Vagina (tissue), 2 donors: ENCODE measurements at places on chromosomes 3 and 15. TPM values are rescaled to one million over a fixed set of nuclear protein-coding genes. Genes with fewer than 3 reads are reported as not detected.

Gene RAB6B
- 3.7 TPM for total RNA-seq

Gene TEX55
- not detected for total RNA-seq

Gene EPHB1
- 2.2 TPM for total RNA-seq

Gene KLHDC8B
- 43.7 TPM for total RNA-seq

Gene ZKSCAN7
- 2.7 TPM for total RNA-seq

Gene LMCD1
- 78.3 TPM for total RNA-seq

Gene HIGD1A
- 173 TPM for total RNA-seq

Gene CPNE9
- not detected for total RNA-seq

Gene TRIM59
- 6.1 TPM for total RNA-seq

Gene GPR149
- total RNA-seq = not detected

Gene ISG20
- total RNA-seq = 15.7 TPM

Gene GOLGA8M
- total RNA-seq = 10.8 TPM

GRCh38 chr3:69499899-69500421, 114.1 kb upstream of the FRMD4B start:
- DNase-seq = no peak
- no peaks in the 10 kb centered on the region for H3K36me3 ChIP-seq
- H3K4me1 ChIP-seq = no peaks in the 10 kb centered on the region
- H3K27ac ChIP-seq = no peak overlapping the region

GRCh38 chr3:110296885-110297284, 774.7 kb upstream of the NECTIN3 start:
- no peak overlapping the region for H3K4me3 ChIP-seq
- no peak for DNase-seq
- H3K4me1 ChIP-seq = no peaks in the 10 kb centered on the region
- H3K36me3 ChIP-seq = no peaks in the 10 kb centered on the region
- H3K27me3 ChIP-seq = no peaks in the 10 kb centered on the region

DNA sequence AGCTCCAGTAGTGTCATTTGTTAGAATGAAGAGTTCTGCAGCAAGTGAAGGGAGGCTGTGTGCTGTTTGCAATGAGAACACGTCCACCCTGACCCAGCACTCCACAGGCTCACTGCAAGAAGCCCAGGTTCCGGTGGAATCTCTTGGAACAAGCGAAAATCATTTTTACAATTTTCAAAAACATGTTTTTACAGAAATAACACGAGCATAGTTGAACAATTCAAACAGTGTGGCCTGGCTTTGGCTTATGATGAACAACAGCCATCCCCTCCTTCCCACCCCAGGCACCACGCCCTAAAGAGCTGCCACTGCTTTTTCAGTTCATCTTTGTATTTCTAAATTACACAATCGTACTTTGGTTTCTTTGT, 59.5 kb upstream of the KY start:
- DNase-seq = no peak
- no peaks in the 10 kb centered on the region for H3K27me3 ChIP-seq
- no peaks in the 10 kb centered on the region for H3K36me3 ChIP-seq
- no peak overlapping the region for H3K4me3 ChIP-seq
- peak overlapping the region; percentile 13 for H3K27ac ChIP-seq
- peaks cover 10% of the 10 kb centered on the region for H3K4me1 ChIP-seq

DNA sequence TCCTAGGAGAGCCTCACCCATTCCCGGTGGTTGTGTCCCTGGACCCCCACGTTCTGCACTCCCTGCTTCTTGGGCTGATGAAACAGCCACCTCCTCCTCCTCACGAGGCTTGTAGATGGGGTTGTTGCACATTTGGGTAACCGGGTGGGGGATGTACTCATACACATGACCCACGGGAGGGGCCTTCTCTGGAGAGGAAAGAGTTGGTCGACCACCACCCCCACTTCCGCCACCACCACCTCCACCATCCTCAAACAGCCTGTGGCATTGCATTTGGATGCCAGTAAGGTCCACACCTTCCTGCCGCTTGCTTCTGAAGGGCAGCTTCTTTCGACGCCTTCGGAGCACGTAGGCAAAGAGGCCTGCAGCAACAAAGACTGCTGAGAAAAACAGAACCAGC, 7.7 kb downstream of the SLITRK3 start:
- peaks cover under 1% of the 10 kb centered on the region for H3K4me1 ChIP-seq
- DNase-seq = no peak
- H3K36me3 ChIP-seq = no peaks in the 10 kb centered on the region
- no peaks in the 10 kb centered on the region for H3K27me3 ChIP-seq

DNA sequence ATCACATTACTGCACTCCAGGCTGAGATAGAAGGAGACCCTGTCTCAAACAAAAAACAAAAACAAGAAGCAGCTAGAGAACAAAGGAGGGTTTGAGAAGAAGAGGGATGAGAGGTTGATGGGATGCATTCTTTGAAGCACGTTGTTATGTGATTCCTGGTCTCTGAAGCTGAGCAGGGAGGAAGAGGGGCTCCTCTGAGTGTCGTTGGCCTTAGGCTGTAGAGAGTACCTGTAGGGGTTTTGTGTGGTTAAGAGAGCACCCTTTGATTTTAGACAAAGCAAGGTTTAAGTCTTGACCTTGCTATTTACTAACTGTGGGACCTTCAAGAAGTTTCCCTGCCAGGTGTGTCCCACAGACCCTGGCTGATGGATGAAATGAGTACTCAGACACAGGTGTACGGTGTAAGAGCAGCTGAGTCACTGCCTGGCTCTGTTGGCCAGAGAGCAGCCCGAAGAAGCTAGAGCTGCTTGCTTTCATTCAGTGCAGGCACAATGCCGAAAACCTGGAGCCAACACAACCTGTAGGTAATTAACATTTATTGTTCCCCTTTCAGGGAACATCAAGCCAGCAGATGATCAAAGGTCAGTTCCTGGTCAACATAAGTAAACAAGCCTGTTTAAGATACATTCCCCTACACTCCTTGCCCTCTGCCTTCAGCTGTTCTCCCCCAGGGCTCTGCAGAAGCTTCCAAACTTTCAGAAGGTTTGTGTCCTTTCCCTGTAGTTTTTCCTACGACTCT, 67.2 kb downstream of the LRRK1 start:
- H3K27me3 ChIP-seq = no peaks in the 10 kb centered on the region
- H3K4me3 ChIP-seq = no peak overlapping the region
- H3K27ac ChIP-seq = no peak overlapping the region

- no peaks in the 10 kb centered on the region for H3K36me3 ChIP-seq
- H3K27me3 ChIP-seq = no peaks in the 10 kb centered on the region
- peaks cover 15% of the 10 kb centered on the region for H3K4me1 ChIP-seq
- no peak overlapping the region for H3K27ac ChIP-seq
- no peak for DNase-seq
- no peak overlapping the region for H3K4me3 ChIP-seq
Observed at GRCh38 chr3:157501863-157502262, 1.4 kb downstream of the VEPH1 start.

- H3K4me1 ChIP-seq = peaks cover 13% of the 10 kb centered on the region
- H3K4me3 ChIP-seq = no peak overlapping the region
- no peaks in the 10 kb centered on the region for H3K36me3 ChIP-seq
- H3K27ac ChIP-seq = no peak overlapping the region
- H3K27me3 ChIP-seq = no peaks in the 10 kb centered on the region
Observed at GRCh38 chr15:66641485-66642315, 60.3 kb upstream of the SMAD6 start.

GRCh38 chr15:61890106-61890505, 170.1 kb downstream of the VPS13C start:
- H3K4me1 ChIP-seq = no peaks in the 10 kb centered on the region
- no peak overlapping the region for H3K27ac ChIP-seq
- no peaks in the 10 kb centered on the region for H3K27me3 ChIP-seq
- H3K36me3 ChIP-seq = no peaks in the 10 kb centered on the region
- no peak for DNase-seq

DNA sequence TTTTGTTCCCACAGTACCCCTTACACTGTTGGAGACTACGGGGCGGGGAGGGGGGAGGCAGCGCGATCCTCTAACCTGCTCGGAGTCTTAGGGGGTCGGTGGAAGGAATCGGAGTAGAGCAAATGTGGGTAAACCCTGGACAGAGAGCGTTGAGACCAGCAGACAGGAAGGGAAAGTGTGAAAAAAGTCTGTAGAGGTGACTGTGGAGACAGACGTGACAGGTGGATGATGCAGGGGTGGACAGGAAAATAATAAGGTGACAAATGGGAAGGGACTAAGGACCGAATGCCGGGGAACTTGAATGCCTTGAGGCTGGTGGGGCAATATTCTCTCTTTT, 424 bp downstream of the EAF2 start:
- no peaks in the 10 kb centered on the region for H3K36me3 ChIP-seq
- no peaks in the 10 kb centered on the region for H3K27me3 ChIP-seq
- peaks cover 26% of the 10 kb centered on the region for H3K4me1 ChIP-seq
- H3K4me3 ChIP-seq = peak overlapping the region; percentile 61

GRCh38 chr3:73459711-73460110, 165.0 kb downstream of the PDZRN3 start:
- no peak for DNase-seq
- H3K27ac ChIP-seq = no peak overlapping the region
- no peaks in the 10 kb centered on the region for H3K36me3 ChIP-seq
- peaks cover 4% of the 10 kb centered on the region for H3K4me1 ChIP-seq

DNA sequence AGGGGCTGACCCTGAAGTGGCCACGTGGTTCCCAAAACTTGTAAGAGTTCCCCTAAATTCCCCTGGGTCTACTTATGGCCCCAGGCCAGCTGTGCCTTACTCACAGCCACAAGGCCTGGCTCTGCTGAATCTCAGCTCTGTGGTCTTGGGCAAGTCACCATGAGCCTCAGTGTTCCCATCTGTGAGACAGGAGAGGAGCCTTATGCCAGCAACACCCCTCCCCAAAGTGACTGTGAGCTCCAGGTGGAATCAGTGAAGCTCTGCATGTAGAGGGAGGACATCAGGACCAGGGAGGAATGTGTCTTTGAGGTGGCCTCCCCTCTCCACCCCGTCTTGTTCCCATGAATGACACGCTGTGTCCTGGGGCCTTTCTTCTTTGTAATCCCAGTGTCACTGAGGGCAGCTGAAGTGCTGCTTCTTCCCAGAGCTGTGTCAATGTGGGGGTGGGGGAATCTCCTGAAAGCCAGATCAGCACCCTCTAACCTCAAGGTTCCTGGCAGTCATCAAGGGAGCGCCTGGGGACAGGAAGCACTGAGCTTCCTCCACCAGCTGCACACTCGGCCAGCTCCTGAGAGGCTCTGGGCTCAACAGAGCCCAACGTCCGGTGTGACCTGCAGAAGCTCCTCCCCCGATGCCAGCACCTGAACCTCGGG, 258.9 kb downstream of the UACA start:
- H3K4me3 ChIP-seq = no peak overlapping the region
- no peak for DNase-seq
- H3K36me3 ChIP-seq = no peaks in the 10 kb centered on the region
- no peaks in the 10 kb centered on the region for H3K27me3 ChIP-seq
- no peak overlapping the region for H3K27ac ChIP-seq

DNA sequence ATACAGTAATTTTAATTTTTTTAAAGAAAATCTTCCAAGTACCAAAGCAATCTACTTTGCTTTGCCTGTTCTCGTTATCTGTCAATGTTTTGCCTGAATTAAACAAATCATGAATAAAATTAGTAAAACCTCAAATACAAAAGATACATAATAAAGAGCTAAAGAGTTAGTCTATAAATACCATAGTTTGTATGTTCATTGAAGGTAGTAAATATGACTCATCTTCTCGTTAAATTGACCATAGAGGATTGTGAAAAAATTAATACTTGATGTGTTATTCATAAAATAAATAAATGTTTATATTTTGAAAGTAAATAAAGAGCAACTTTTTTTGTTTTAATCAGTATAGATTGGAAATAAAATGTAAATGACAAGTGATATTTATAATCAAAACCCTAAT, 246.5 kb upstream of the PLSCR5 start:
- no peak overlapping the region for H3K4me3 ChIP-seq
- no peaks in the 10 kb centered on the region for H3K36me3 ChIP-seq
- H3K27ac ChIP-seq = no peak overlapping the region
- no peak for DNase-seq
- H3K27me3 ChIP-seq = no peaks in the 10 kb centered on the region
- H3K4me1 ChIP-seq = no peaks in the 10 kb centered on the region

GRCh38 chr3:176447369-176447768, 749.9 kb downstream of the TBL1XR1 start:
- no peaks in the 10 kb centered on the region for H3K4me1 ChIP-seq
- H3K27me3 ChIP-seq = no peaks in the 10 kb centered on the region
- DNase-seq = no peak
- no peaks in the 10 kb centered on the region for H3K36me3 ChIP-seq
- no peak overlapping the region for H3K27ac ChIP-seq

- no peak overlapping the region for H3K4me3 ChIP-seq
- H3K27ac ChIP-seq = no peak overlapping the region
- H3K4me1 ChIP-seq = no peaks in the 10 kb centered on the region
- no peaks in the 10 kb centered on the region for H3K36me3 ChIP-seq
Observed at GRCh38 chr3:55702822-55703221, 215.7 kb upstream of the WNT5A start.

- no peaks in the 10 kb centered on the region for H3K27me3 ChIP-seq
- H3K36me3 ChIP-seq = no peaks in the 10 kb centered on the region
- no peak for DNase-seq
- H3K4me3 ChIP-seq = no peak overlapping the region
- H3K27ac ChIP-seq = no peak overlapping the region
- H3K4me1 ChIP-seq = no peaks in the 10 kb centered on the region
Observed at GRCh38 chr15:82914396-82914795, 38.1 kb downstream of the HOMER2 start.

DNA sequence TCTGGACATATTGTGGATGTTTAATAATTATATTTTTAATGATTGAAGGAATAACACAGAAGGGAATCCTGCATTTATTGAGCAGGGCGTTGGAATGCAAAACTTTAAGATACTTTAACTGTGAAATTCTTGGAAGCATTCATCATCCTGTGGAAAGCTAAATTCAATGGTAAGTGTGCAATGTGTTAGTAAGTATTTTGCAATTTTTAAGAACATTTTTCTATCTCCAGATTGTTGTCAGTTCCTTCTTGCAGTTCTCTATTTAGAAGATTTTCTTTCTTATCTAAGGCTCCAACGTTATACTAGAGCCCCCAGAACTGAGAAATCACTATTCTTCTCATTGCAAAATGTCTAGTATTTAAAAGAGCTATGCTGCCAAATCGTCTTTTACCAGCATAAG, 132.2 kb upstream of the TSC22D2 start:
- H3K27me3 ChIP-seq = no peaks in the 10 kb centered on the region
- H3K36me3 ChIP-seq = no peaks in the 10 kb centered on the region
- no peak overlapping the region for H3K4me3 ChIP-seq
- no peaks in the 10 kb centered on the region for H3K4me1 ChIP-seq

GRCh38 chr15:76987276-76987675, 7.7 kb upstream of the PSTPIP1 start:
- no peaks in the 10 kb centered on the region for H3K36me3 ChIP-seq
- H3K4me3 ChIP-seq = no peak overlapping the region
- no peaks in the 10 kb centered on the region for H3K27me3 ChIP-seq

DNA sequence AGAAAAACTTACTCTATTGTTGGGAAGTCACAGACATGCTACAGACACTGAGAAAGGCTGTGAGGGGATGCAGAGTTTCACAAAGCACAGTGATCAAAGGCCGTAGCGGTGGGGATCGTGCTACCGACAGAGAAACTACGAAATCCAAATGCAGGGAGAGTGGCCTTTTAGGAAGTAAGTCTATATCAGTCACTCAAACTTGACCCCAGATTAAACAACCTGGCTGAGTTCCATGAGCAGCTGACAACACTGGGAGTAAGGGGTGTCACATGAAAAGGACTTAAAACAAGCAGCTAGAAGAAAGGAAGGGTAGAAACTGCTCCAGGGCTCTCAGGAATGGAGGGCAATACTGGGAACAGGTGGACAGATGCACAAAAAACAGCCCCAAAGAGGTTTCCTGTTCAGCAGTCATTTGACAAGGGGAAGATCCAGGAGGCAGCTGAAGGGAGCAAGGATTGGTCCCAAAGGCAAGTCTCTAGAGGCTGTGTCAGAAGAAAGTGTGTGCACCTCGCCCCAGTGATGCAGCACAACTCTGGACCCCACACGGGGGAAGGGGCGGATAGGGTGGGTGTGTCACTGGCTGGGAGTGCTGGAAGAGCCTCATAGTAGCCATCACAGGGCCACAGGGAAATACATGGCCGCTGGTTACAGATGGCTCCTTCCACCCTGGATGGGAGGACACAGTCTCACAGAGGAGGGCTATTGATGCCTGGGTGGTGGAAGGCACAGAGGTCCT, 20.3 kb upstream of the HDAC11 start:
- no peak overlapping the region for H3K27ac ChIP-seq
- H3K4me3 ChIP-seq = no peak overlapping the region
- H3K36me3 ChIP-seq = no peaks in the 10 kb centered on the region
